ENCODE measurements at places on chromosomes 2 and 18.
A peak's percentile ranks its signal among the peaks of the same experiment; 100 is the strongest.

DNA sequence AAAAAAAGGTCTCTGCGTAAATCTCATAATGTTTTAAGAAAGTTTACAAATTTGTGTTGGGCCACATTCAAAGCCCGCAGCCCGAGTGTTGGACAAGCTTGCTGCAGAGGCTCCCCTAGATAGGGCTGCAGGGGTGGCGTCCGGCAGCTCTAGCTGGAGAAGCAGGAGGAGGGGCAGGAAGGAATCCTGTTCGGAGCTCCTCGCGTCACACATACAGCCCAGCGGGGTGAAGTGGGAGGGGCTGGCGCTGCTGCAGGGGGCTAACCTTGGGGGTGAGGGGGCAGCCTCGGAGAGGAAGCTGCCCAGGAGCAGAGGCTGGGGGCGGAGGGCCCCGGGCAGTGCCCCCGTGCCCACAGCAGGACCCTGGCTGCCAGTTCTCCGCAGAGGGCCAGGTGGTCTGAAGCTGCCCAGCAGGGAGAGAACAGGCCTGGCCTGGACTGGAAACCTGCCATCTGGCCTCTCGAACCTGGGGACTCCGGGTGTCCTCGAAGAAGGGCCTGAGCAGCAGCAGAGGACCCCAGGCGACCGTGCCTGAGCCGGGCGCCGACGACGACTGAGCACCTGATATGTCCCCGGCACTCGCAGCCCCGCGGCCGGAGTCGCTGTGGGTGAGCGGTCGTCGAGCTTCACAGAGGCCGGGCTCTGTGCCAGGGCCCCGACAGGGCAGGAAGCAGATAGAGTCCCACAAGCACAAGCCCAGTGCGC lies 2.6 kb upstream of the GPR35 start:
- peak; percentile 52 for DNase-seq
- H3K27ac ChIP-seq, result no peak overlapping the region
- no peak overlapping the region for H3K4me3 ChIP-seq
- H3K36me3 ChIP-seq, result no peaks in the 10 kb centered on the region
- no peaks in the 10 kb centered on the region for H3K27me3 ChIP-seq
- H3K4me1 ChIP-seq, result peaks cover 8% of the 10 kb centered on the region

DNA sequence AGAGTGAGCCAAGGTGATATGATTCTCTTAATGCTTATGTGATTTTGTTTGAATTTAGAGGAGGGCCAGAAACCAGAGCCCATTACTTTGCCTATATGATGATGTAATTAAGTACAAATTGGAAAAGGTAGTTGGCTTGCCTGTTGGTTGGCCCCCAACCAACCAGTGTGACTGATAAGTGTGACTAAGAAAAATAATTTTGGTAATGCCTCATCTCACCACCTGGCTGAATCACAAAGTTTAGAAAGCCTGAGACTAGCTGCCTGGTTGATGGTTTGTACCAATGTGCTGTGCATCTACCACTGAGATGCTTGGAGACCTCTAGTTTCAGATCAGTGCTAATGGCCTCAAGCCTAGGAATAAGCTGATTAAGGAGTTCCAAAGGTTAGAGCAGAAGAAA lies 338.7 kb downstream of the CDH2 start:
- H3K36me3 ChIP-seq, result no peaks in the 10 kb centered on the region
- no peak overlapping the region for H3K4me3 ChIP-seq
- DNase-seq, result no peak
- H3K4me1 ChIP-seq, result no peaks in the 10 kb centered on the region
- no peak overlapping the region for H3K27ac ChIP-seq

DNA sequence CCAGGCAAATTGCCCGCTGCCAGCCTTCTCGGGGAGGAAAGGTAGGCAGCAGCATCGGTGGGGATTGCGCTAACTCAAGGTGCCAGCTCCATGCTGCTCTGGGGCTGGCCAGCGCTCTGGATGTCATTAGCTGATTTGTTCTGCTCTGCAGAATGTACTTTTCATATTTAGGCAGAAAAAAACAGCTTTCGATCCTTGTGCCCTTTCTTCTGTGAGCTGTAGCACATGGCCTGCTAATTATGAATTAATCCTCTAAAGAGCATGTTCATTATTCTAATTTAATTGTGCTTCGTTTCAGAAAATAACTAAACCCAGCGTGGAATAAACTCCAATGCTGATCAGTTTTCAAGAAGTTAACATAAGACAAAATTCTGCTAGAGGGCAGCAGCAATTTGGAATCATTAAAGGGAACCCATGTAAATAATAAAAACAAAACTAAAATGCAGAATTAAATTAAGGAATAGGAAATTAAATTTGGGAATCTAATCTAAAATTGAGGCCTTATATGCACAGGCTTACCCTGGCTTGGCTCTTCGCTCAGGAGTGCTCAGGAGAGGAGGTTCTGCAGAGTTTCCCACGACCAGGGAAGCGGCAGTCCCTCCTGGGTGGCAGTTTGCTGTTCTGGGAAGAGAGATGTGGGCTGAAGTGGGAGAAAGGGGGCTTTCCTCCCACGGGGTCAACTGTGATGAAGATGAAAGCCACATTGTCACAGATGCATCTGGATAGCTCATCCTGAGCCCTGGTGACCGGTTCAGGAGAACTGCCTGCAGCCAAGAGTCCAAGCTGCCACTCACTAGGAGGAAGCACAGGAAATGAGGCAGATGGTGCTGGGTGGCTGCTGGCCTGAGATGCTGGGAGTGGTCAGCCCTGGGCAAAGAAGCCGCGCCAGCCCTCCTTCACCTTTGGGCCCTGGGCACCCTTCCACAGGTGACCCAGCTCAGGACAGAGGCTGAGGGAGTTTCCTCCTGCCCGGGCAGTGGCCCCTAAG lies 93.2 kb upstream of the PKDCC start:
- no peak overlapping the region for H3K4me3 ChIP-seq
- peaks cover 5% of the 10 kb centered on the region for H3K4me1 ChIP-seq
- DNase-seq, result no peak

- H3K27me3 ChIP-seq, result no peaks in the 10 kb centered on the region
- no peaks in the 10 kb centered on the region for H3K36me3 ChIP-seq
- no peak overlapping the region for H3K27ac ChIP-seq
Measured at GRCh38 chr18:3791238-3791637, 341.3 kb downstream of the TGIF1 start.

GRCh38 chr2:64998658-64999061 lies 9.5 kb downstream of the SLC1A4 start:
- no peaks in the 10 kb centered on the region for H3K36me3 ChIP-seq
- no peak overlapping the region for H3K4me3 ChIP-seq
- no peak overlapping the region for H3K27ac ChIP-seq
- H3K4me1 ChIP-seq, result no peaks in the 10 kb centered on the region
- H3K27me3 ChIP-seq, result no peaks in the 10 kb centered on the region
- DNase-seq, result no peak

DNA sequence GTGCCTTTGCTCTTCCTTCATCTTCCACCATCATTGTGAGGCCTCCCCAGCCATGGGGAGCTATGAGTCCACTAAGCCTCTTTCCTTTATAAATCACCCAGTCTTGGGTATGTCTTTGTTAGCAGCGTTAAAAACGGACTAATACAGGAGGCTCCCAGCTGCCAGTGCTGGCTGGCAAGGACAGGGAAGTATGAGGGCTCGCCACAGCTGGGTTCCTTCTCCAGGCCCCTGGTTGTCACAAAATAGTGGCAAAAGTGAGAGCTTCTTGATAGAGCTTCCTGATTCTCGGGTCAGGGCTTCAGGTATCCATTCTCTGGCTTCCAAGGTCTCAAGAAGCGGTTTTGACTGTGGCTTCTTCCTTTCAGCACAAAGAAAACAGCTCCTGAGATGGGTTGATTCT lies 85.0 kb downstream of the ZNF516 start:
- H3K27ac ChIP-seq, result peak overlapping the region; percentile 44
- DNase-seq, result no peak
- H3K27me3 ChIP-seq, result no peaks in the 10 kb centered on the region
- H3K4me3 ChIP-seq, result no peak overlapping the region
- H3K36me3 ChIP-seq, result no peaks in the 10 kb centered on the region
- peaks cover 19% of the 10 kb centered on the region for H3K4me1 ChIP-seq

DNA sequence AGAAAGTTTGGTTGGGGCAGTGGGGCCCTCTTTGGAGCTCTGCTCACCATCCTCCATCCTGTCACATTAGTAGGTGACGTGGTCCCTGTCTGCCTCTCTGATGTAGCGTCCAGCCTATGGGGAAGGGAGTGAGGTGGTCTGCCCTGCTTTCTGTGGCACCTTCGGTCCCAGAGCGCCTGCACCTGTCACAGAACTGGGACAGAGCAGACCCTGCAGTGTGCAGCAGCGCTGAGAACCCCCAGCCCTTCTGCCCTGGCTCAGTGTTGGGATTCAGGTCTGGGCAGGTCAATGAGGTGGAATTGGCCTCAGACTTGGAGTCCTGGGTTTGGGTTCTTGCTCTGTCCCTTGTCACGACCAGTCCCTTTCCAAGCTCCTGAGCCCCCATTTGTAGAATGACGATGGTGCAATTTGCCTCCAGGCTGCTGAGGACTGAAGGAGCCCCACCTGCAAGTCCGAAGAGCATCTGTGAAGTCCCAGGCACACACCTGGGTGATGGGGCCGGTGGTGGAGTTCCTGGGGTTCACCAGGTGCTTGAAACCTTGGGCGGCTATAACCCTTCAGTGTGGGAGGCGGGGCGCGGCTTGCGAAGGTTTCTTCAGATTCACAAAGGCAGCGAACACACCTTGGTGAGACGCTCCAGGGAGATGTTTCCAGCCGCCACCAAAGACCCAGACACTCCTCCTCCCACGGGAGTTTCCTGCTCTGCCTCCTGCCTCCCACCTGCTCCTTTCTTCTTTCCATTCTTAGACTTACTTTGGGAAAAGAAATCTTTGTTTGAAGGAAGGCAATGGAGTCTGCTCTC lies 265.4 kb upstream of the HDAC4 start:
- DNase-seq, result no peak
- H3K27ac ChIP-seq, result no peak overlapping the region
- peaks cover 4% of the 10 kb centered on the region for H3K27me3 ChIP-seq
- H3K4me3 ChIP-seq, result no peak overlapping the region

DNA sequence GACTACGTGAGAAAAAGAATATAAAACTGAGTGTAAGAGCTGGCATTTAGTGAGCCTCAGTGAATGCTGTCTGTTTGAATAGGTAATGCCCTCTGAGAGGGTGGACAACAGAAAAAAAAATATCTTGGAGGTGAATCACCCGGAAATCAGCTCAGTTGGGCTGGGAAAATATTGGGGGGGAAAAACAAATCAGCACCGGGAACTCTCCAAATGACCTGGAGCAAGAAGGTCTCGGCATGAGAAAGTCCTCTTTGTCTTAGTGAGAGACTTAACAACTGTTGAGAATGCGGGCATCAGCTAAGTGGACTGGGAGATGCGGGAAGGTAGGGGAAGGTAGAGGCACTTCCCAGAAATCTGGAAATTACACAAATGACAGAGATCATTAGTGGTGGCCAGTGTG lies 109.4 kb upstream of the POU3F3 start:
- no peaks in the 10 kb centered on the region for H3K36me3 ChIP-seq
- H3K27me3 ChIP-seq, result no peaks in the 10 kb centered on the region
- H3K4me1 ChIP-seq, result no peaks in the 10 kb centered on the region
- no peak overlapping the region for H3K27ac ChIP-seq

DNA sequence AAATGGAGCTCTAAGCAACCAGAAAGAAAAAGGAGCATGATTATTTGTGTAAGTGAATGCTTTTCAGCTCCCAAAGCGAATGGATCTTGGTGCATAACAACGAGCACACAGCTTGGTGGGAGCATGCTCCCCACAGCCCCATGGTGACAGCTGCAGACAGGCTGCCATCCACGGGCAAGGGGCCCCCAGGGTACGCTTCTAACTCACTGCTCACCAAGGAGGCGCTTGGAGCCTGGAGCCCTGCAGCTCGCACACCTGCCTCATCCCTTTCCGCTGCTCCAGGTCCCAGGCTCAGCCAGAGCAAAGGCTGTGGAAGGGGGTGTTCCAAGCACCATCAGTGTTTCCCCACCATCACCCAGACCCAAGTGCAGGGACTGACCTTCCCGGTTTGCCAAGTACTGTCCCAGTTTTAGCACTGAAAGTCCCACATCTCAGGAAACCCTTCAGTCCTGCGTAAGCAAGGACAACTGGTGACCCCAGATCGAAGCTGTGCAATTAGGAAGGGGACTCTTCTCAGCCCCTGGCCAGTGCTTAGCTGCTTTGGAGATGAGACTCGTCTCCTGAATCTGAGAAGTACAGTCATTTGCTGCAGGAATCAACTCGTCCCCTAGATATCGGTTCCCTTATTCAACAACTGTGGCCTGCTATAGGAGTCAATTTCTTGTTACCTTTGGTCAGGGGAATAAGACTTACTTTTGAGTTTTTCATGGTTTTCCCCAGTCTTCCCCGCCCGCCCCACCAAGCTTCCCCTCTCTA lies 50.0 kb upstream of the ATG16L1 start:
- DNase-seq, result no peak
- H3K4me1 ChIP-seq, result no peaks in the 10 kb centered on the region
- H3K27me3 ChIP-seq, result no peaks in the 10 kb centered on the region
- no peak overlapping the region for H3K27ac ChIP-seq
- H3K4me3 ChIP-seq, result no peak overlapping the region

GRCh38 chr18:58375051-58375450 lies 253.8 kb downstream of the ALPK2 start:
- no peak for DNase-seq
- H3K27me3 ChIP-seq, result no peaks in the 10 kb centered on the region
- H3K4me3 ChIP-seq, result no peak overlapping the region
- H3K36me3 ChIP-seq, result no peaks in the 10 kb centered on the region
- H3K4me1 ChIP-seq, result peaks cover 6% of the 10 kb centered on the region

- H3K4me1 ChIP-seq, result no peaks in the 10 kb centered on the region
- no peaks in the 10 kb centered on the region for H3K36me3 ChIP-seq
- no peak overlapping the region for H3K27ac ChIP-seq
Measured at GRCh38 chr2:241187101-241187917, 1.2 kb upstream of the ANO7 start.

- H3K36me3 ChIP-seq, result no peaks in the 10 kb centered on the region
- H3K4me3 ChIP-seq, result no peak overlapping the region
- H3K27me3 ChIP-seq, result no peaks in the 10 kb centered on the region
Measured at GRCh38 chr2:217371781-217372213, 511.9 kb upstream of the TNP1 start.
